ENCODE measurements at places on chromosomes 4 and X.

- no peak for DNase-seq
Measured at GRCh38 chr4:122218762-122219161, 66.6 kb downstream of the BLTP1 start.

- no peak for DNase-seq
Measured at GRCh38 chr4:175998782-175999181, 66.9 kb upstream of the WDR17 start.

DNA sequence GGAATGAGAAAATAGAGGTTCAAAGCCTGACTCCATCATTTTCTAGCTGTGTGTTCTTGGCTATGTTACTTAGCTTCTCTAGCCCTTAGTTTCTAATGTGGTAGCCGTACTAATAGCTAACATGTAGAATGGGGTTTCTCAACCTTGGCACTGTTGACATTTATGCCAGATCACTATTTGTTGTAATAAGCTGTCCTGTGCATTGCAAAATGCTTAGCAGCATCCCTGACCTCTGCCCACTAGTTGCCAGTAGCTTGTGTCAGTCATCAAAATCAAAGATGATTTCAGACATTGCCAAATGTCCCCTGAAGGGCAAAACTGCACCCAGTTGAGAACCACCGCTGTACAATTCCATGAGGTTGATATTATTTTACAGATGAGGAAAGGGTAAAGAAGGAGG is 18.3 kb upstream of the ADAMTS3 start:
- DNase-seq: no peak

GRCh38 chr4:39415678-39416283 is 9.1 kb downstream of the KLB start:
- no peak for DNase-seq

GRCh38 chr4:19329631-19330030 is 922.1 kb upstream of the SLIT2 start:
- DNase-seq: no peak

- DNase-seq: no peak
Measured at GRCh38 chrX:118742176-118742575, 14.8 kb downstream of the IL13RA1 start.

- DNase-seq: peak; percentile 27
Measured at GRCh38 chrX:76279007-76279406, 106.1 kb downstream of the PBDC1 start.

GRCh38 chr4:576991-577498 is 950 bp upstream of the TMEM271 start:
- no peak for DNase-seq

DNA sequence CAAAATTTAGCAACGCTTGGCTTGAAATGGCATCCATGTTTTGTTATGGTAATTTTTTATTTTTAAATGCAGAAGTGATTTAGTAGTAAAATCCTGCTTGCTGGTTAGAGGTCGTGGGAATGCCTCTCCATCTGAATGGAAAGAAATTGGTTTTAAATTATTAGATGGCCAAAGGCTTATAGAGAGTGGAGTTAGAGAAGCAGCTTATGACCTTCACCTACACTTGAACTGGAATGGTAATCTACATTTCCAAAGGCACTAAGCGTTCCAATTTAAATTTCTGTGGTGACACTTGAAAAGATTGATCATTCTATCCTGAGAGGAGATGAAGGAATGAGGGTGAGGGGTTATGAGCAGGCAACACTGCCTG is 280.7 kb downstream of the RAPGEF2 start:
- DNase-seq: no peak

DNA sequence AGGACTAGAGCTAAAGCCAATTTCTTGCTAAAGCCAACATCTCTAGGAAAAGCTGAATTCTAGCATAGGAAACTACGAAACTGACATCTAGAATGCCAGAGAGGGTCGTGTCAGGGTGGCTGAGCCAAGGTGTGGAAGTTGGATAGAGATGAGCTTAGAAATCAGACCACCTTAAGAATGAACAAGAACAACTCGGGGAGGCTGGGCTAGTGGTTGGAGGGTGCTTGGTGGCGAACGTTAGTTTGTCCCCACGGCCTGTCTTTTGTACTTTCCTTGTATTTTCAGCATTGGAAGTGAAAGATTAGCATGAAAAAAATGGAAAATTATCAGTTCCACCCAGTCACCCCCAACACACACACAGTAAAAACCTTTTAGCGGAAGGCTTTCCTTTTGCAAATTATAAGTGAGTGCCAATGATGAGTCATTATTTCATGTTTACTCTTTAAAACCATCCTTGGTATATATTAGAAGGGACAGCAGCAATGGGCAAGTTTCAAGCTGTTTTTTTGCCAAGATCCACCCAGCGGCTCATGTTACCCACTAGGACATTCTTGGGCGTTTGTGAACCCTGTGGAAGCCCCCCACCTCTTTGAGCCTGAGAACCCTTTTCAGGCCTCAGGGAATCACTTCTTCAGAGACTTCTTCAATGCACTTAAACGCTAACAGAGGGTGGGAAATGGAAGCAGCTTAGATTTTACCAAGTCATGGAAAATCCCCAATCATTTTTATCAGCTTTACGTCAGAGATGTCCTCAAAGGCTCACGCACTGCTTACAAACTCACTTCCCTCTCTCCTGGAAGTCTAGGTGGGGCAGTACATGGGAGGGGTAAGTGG is 4.9 kb upstream of the PPEF1 start:
- DNase-seq: no peak

All from stimulated activated naive CD8-positive, alpha-beta T cell treated with anti-CD3 and anti-CD28 coated beads, Interleukin-15, Interleukin-2, amounts not matched to agents 100 U/mL and 50 U/mL, for 24 hours (primary cell).